ENCODE measurements at places on chromosomes 6 and 20. TPM values are rescaled to one million over a fixed set of nuclear protein-coding genes. Genes with fewer than 3 reads are reported as not detected.

PAX1 gene
- total RNA-seq, result not detected

- DNase-seq, result no peak
Observed at GRCh38 chr20:36856691-36857635, 19.0 kb upstream of the TLDC2 start.

- no peak for DNase-seq
Observed at GRCh38 chr6:35163836-35164235, 22.7 kb upstream of the TCP11 start.

CDSN gene
- total RNA-seq, result not detected

GRCh38 chr6:53532061-53532797 lies 12.7 kb downstream of the GCLC start:
- DNase-seq, result no peak

Measured in right atrium auricular region (tissue), 2 donors.